ENCODE measurements at places on chromosomes 2 and 18.

GRCh38 chr2:84885111-84885510 lies 4.2 kb upstream of the TRABD2A start:
- no peak for DNase-seq

- peak; percentile 82 for DNase-seq
Measured at GRCh38 chr2:64838817-64839216, 150.4 kb upstream of the SLC1A4 start.

DNA sequence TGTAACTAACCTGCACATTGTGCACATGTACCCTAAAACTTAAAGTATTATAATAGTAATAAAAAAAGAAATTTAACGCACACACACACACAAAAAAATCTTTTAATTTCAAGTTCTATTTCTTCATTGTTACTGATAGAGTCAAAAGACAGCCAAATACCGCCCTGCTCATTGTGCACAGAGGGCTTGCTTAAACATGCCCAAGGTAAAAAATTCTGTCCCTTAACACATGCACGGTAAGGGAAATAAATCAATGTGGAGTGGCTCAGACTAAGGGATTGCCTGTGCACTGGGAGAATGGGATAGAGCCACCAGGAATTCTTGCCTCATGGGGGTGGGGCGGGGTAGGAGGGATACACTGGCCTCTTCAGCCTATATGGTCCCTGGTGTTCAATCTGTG lies 468.0 kb downstream of the NUP35 start:
- no peak for DNase-seq

- no peak for DNase-seq
Measured at GRCh38 chr2:202588647-202589581, 45.9 kb upstream of the FAM117B start.

- no peak for DNase-seq
Measured at GRCh38 chr2:239086325-239087020, 238.6 kb downstream of the TWIST2 start.
